ENCODE measurements at places on chromosomes 6 and 20. TPM values are rescaled to one million over a fixed set of nuclear protein-coding genes. Genes with fewer than 3 reads are reported as not detected.

The ENPP5 gene
- 12.4 TPM for total RNA-seq

The SLC22A16 gene
- total RNA-seq = 0.35 TPM

The GPX5 gene
- total RNA-seq = not detected

The EFCAB8 gene
- 0.15 TPM for total RNA-seq

The SIRPB2 gene
- total RNA-seq = 0.09 TPM

DNA sequence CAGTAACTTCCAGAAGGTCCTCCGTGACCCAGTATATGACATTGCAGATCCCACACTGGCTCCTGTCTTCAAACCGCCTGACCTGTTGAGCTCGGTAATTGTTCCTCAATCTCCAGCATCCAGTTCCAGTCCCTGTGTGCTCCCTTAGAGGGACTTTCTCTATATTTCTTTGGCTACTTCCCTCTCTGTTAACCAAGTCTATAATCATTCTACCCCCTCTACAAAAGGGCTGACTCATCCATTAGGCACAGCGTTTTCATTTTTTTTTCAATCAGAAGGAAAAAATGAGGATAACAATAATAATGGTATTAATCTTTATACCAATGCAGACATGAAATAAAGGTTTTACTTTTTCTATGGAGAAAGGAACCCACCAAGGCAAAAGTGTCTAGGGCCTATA, 69.3 kb downstream of the FAM229B start:
- no peak for DNase-seq

DNA sequence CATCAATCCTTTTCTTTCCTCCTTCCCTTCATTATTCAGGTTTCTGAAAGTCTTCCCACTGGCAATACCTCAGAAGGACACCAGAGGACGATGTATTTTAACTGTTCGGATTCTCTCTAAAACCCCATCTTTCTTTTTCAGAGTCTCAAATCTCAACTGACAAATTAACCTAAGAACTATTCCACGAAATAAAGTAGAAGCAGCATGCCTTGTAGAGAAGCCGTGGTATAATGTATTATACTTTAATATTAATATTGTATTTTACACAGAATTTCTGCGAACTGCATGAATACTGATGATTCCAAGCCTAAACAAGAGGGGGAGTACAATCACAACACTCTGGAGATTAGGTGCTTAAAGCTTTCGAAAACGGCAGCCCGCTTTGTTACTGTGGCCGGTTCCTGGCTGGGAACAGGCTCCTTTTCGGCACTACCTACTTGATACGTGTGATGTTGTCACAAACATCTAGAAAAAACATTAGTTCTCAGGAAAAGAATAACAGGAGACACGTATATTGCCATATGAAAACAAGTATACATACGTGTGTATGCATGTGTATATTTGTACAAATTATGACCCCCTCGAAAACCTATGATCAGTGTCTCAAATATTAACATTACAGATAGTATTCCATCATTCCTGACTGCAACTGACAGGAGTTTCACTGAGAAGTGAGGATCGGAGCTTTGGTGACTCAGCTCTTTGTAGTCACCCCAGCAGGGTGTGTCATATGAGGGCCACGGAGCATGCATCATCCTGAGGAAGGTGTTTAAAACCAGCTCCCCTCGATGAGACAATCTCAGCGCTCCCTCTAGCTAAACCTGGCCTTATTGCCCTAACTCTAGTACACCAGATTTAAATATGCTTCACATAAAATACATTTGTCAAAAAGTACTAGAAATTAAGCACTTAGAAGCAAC, 319.7 kb upstream of the TCF21 start:
- no peak for DNase-seq

GRCh38 chr20:51286758-51287157, 255.8 kb downstream of the NFATC2 start:
- DNase-seq = no peak

DNA sequence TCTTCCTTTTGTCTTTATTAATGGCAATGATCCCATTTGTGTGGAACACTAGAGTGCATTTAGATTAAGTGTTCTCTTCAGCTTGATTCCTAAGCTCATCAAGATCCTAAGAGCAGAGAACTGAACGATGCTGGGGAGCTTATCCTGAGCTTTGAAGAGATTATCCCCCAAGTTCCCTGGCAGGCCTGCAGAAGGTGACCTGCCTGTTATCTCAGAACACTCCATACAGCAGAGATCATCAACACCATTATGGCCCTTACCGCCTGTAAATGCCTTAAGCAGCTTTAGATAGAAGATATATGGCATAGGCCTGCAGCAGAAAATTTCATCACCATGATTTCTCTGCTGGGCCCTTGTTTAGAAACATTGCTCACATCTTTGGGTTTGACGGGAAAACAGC, 779.9 kb upstream of the MAP3K7 start:
- DNase-seq = no peak

- DNase-seq = no peak
These were observed 109.2 kb upstream of the ADGRF1 start for GRCh38 chr6:47151232-47151898.

DNA sequence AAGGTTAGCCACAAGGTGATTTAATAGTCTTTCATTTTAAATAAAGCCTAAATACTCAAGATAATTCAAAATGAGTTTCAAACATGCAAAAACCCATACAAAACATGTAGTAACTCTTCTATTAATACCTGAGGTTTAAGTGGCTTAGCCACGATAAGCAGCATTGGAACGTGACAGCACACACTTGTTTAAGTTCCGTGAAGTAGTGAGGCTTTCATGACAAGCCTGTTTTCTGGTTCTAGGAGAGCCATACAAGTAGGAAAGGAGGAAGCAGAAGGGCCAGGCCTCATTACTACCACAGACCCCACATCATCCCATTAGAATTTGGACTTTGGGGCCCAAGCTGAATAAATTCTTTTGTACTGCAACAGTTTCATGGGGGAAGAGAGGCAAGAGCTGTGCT, 54.3 kb upstream of the PRND start:
- no peak for DNase-seq
